Thymus (tissue), 14 donors: ENCODE measurements at places on chromosomes 3 and 15. TPM values are rescaled to one million over a fixed set of nuclear protein-coding genes. Genes with fewer than 3 reads are reported as not detected.

DNA sequence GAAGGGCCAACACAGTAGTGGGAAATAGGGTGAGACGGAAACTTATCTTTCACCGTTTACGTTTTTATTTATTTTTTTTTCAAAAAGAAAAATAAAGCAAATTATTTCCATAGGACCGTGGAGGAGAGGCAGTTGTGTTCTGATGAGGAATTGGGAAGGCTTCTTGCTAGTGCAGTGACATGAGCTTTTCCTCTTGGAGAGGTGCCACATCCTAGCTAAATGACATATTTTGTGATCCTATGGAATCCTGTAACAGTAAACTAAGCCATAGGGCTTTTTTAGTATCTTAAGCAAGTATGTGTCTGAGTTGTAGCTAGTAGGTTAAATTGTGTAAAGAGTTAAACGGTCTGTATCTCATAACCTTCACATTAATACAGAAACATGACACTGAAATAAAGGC, 609.9 kb downstream of the RBMS3 start:
- DNase-seq: no peak

Gene TGM4
- 0.14 TPM for total RNA-seq

- no peak for DNase-seq
These were observed 6.3 kb upstream of the RARB start for GRCh38 chr3:25421747-25422146.

GRCh38 chr3:16337856-16338540, 73.0 kb downstream of the OXNAD1 start:
- DNase-seq: peak; percentile 73

Gene IL5RA
- total RNA-seq: 0.85 TPM

Gene SHISA5
- total RNA-seq: 115 TPM

GRCh38 chr3:62832553-62832952, 42.7 kb downstream of the CADPS start:
- DNase-seq: no peak

GRCh38 chr3:155418407-155418806, 124.9 kb upstream of the STRIT1 start:
- DNase-seq: no peak

Gene UCN2
- 0.09 TPM for total RNA-seq

- DNase-seq: no peak
These were observed 21.1 kb downstream of the CCDC32 start for GRCh38 chr15:40543631-40544294.

DNA sequence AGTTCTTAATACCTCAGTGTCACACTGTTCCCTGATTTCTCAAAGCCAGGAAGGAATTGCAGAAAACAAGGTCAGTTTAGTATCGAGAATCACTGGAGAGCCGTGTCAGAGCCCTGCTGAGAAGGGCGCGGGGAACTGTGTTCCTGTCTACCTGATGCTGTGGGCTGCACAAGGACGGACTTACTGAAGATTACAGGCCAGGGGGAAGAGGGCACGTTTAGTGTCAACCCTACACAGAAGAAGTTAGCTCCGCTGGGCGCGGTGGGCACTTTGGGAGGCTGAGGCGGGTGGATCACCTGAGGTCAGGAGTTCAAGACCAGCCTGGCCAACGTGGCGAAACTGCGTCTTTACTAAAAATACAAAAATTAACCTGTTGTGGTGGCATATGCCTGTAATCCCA, 104.1 kb downstream of the APBA2 start:
- DNase-seq: no peak

DNA sequence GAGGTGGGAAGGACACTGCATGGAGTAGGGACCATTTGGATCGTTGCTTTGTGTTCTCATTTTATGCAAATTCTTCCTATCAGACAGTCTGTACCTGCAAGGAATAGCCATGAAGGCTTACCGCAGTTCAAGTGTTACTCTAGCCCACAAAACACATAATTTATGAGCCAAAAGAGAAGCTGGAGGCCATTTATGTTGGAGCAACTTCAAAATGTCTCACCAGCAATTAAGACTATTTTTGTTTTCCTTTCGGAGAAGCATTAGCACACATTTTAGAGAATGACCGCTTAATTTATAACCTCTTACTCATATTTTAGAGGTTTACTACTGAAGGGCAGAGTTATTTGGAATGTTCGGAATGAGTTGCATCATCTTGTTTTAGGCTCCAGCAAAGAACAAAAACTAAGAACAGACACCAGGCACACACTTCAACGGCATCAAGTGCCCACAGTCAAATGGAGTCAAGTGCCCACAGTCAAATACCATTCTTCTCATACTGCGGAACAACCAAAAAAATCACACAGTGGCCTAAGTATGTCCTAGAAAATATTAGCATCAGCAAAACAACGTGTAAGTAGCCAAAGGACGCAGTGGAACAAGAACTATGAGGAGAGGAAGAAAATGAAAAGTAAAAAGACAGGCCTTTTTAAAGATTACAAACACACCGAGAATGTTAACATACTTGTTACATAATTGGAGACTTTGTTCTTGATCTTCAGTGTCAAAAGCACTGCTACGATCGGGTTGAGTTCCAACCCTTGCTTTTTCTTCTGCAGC, 17.5 kb upstream of the GOLGA8J start:
- DNase-seq: no peak

DNA sequence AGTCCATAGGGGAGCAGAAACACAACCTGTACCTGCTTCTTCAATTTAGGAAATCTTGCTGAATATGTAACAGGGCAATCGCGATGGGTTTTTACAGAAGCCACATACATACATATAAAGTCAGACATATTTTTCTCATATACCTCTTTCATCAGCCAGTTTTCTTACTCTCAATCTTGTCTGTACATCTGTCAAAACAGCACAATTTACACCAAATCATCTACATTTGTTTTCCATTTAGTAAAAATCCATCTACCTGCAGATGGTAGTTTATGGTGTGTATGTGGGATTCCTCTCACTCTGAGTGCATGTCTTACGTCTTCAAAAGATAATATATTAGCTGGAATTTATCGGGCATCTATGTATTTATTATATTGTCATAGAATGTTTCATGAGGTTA, 208.7 kb downstream of the ZPLD1 start:
- no peak for DNase-seq

DNA sequence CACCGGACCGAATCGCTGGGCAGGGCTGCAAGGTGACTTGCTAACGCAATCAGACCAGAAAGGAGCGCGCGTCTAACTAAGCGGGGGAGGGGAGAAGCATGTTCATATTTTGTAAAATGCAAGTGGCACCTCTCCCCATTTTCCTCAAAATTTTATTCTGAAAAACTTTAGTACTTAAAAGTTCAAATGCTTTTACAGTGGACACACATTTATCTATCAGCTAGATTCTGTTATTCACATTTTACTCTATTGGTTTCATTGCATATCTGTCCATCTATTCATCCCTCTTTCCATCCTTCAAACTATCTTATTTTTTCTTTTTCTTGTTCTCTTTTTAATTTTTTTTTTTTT, 46.1 kb upstream of the KLHL25 start:
- DNase-seq: no peak

DNA sequence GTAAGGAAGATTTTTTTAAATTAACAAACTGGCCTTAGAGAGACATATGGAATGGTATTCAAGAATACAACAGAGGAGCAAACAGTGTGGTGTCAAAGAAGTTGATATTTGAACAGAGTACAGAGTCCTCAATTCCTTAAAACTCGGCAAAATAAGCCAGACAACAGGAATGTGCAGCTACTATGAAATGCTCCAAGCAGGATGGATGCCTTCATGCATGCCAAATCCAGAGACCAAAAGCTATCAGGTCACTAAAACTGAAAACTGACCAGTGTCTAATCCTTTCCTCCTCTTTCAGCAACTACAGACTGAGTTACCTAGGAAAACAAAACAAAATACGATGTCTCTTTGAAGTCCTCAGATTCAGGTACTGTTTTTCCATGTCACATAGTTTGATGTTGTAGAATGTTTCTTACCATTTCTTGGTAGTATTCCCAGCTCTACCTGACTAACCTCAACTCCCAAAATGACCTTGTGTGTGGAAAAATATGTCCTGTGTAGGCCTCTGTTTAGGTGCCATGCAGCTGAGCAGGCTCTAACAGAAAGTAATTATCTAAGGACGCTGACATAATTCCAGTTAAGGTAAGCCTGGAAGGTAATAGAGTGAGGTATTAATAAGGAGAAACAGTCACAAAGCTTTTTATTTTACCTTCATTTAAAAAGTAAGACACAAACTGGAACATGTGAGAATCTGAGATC, 46.9 kb downstream of the TBL1XR1 start:
- DNase-seq: no peak

- DNase-seq: no peak
These were observed 48.9 kb downstream of the FAIM start for GRCh38 chr3:138657508-138657907.
